Type B pancreatic cell (in vitro differentiated cells): ENCODE measurements at places on chromosomes 7 and 10.
A peak's percentile ranks its signal among the peaks of the same experiment; 100 is the strongest.

GRCh38 chr7:101792051-101792681 lies 25.3 kb upstream of the CUX1 start:
- no peak for DNase-seq

DNA sequence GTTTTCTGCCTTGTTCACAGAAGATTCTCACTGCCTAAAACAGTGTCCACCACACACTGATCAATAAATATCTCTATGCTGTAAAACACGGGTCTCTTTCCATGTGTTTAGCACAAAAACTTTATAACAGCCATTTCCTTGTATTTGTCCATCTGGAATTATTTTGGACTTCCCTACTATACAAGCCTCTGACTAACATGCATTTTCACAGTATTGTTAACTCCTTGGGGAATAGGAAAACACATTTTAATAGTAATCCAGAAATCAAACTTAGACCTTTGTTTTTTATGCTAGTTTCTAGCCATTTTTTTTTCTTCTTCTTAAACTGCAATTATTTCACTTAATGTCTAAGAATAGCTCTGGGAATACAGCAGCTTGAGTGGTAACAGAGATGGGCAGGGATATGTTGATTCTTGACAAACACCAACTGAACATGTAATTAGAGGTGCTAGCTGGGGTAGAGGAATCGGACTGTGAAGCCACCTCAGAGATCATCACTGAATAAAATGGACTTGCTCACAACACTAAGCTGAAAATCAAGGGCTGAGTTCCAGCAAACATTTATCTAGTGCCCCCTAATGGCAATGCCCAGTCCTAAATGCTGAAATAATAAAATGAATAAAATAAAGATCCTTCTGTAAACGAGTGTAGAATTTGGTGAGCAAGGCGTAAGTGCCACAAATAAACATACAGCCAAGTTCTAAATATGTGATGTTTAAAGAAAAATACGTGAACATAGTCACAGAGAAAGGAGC lies 593.1 kb downstream of the SORCS1 start:
- no peak for DNase-seq

- no peak for DNase-seq
Observed at GRCh38 chr7:7673240-7673550, 32.6 kb downstream of the UMAD1 start.

DNA sequence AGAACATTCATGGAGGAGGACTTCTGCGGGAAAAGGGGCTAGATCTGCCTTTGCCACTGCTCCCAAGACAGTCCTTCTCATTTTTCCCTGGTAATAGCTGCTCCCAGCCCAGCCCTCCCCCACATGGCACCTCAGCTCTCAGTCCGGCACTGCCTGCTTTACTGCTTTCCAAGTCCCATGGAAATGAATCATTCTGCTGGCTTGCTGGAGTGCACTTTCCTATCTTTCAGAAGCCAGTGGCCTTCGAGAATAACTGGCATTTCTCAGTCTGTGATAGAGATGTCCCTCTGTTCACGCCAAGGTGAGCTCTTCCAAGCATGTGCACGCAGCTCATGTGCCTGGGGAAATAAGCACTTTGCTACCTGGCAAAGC lies 61.4 kb downstream of the SYPL1 start:
- DNase-seq = no peak

DNA sequence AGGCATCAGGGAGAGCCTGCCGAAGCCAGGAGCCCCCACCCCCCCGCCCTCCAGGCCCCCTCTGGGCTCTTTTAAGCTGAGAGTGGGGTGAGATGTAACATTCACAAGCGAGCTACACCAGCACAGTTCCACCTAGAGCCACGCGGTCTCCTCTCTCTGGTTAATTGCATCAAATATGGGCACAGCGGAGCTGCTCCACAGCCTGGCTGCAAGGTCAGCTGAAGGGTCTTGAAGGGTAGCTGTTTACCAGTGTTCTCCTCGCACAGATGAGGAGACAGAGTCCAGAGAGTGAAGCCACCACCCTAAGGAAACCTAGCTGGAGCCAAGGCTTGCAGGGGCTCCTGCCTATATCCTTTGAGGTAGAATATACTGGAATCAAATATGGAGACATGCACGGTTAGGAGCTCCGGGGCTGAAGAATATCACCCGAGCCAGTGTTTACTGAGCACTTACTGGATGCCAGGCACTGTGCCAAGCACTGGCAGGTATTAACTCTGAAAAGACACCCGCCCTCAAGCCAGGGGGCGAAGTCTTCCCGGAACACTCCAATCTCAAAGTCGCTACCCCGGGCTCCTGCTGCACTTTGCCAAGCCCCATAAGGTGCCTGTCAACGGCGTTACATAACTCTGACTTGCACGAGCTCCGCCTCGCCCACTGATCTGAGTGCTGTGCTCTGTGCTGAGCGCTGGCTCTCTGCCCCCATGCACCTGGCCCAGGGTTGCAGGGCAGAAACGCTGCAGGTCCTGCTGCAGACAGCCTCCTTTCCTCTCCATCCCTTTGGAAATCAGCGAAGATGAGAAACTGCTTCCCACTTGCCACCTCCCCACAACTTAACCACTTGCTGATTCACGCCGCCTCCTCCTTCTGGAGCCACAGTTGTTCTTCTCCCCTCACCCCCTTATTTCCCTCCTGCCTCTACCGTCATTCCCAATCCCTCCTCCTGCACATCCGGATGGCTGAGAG lies 5.4 kb downstream of the CHST15 start:
- no peak for DNase-seq

GRCh38 chr7:13179011-13179582 lies 491.7 kb downstream of the ARL4A start:
- no peak for DNase-seq

GRCh38 chr7:27595009-27595408 lies 67.7 kb downstream of the HIBADH start:
- no peak for DNase-seq

DNA sequence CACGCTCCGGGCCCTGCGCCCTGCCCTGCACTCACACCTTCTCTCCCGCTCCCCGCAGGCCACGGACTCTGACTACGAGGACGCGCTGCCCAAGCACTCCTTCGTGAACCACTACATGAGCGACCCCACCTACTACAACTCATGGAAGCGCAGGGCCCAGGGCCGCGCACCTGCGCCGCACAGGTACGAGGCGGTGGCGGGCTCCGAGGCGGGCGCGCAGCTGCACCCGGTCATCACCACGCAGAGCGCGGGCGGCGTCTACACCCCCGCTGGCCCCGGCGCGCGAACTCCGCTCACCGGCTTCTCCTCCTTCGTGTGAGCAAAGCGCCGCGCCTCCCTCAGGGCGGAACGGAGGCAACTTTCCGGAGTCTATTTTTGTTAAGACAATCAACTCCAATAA lies 417.0 kb upstream of the FOXK1 start:
- peak; percentile 62 for DNase-seq

- no peak for DNase-seq
Observed at GRCh38 chr10:92839191-92840085, 8.9 kb upstream of the EXOC6 start.

GRCh38 chr10:112945811-112946210 lies 4.2 kb upstream of the TCF7L2 start:
- no peak for DNase-seq

DNA sequence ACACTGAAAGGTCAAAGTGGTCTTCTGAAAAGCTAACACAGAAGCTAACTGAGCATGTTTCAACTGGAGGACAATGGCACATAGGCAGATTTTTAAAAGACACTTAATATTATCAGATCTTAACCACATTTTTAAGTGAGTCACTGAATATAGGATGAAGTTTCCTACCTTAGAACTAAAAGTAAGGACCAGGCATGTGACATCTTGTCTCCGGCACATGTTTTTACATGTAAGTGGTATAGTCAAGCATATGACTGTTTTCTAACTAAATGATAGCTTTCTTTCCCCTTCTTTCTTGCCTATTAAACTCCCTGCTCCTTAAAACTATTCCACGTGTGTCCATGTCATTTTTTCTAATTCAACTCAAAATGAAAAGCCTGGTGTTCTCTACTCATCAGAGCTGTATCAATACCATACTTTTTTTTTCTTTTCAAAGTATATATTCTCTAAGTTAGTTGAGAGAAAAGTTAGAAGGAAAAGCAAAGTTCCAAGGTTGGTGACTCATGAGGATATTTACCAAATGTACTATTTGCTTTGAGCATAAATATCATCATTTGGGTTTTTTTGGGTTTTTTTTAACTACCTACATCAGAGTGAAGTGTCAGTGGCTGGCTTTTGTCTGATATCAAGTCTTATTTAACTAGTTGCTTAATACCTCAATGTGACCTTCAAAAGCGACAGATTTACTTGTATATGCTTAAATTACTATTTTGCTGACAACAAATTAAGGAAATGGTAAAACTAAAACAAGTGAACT lies 127.5 kb downstream of the CRPPA start:
- no peak for DNase-seq

- no peak for DNase-seq
Observed at GRCh38 chr7:85160223-85160622, 26.6 kb downstream of the SEMA3D start.

GRCh38 chr7:91064938-91065337 lies 199.3 kb upstream of the FZD1 start:
- DNase-seq = no peak

- no peak for DNase-seq
Observed at GRCh38 chr7:122602800-122603199, 96.1 kb downstream of the RNF133 start.

- no peak for DNase-seq
Observed at GRCh38 chr10:79179957-79180309, 111.2 kb downstream of the ZMIZ1 start.

- no peak for DNase-seq
Observed at GRCh38 chr10:34727595-34728033, 87.5 kb downstream of the PARD3 start.

DNA sequence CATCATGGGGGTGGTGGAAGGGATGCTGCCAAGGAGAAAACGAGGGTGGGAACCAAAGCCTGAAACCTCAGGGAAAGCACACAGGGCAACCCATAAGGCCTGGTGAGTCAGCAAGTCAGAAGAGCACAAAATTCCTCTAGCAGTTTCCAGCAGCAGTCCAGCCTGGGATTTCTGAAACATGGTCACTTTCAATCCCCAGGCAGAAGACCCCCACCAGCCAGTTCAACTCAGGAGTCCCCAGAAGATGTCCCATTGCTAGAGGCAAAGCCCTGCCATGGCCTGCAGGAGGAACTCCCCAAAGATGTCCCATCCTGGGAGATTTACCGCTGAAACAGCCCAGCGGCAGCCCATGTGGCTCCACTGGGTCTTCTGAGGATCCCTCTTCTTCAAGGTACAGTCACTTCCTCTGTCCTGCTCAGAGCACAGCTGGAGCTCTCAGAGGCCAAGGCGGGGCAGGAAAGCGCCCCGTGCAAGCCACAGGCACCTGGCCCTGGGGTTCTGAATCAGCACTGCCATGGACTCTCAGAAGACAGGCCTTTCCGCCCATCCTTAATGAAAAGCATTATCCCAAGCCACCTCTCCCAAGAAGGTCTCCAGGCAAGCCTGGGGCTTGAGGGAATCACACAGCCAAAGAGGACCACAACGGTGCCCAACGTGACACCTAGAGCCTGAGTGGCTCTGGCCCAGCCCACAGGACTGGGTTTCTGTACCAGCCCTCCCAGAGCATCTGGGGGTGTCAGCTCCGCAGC lies 196.9 kb downstream of the GRID1 start:
- no peak for DNase-seq

DNA sequence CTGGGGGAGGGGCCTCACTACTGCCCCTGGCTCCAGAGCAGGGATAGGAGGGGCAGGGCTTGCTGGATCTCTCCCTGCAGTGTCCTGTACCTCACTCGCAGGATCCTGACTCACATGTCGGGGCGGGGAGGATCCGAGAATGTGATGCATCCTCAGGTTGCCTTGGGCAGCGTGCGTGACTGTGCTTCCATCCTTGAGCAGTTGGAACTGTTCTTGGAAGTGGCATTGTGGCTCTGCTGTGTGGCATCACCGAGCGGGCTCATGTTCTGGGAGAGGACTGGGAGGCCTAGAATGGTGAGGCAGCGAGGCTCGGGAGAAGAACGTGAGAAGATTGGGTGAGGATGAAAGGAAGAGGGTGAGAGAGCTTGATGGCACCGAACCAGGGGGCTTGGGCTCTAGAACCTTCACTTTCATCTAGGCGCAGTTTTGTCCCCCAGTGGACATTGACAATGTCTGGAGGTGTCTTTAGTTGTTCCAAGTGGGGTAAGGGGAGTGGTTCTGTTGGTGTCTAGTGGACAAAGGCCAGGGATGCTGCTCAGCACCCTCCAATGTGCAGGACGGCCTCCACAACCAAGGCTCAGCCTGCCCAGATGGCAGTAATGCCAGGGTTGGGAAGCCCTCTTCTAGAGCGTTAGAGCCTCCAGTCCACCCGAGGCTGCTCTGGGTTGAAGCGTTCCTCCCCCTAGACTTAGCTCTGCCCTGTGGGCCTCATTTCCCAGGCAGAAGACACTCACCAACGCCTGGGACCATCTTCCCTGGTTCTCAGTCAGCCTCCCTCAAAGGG lies 8.4 kb downstream of the RARRES2 start:
- no peak for DNase-seq

DNA sequence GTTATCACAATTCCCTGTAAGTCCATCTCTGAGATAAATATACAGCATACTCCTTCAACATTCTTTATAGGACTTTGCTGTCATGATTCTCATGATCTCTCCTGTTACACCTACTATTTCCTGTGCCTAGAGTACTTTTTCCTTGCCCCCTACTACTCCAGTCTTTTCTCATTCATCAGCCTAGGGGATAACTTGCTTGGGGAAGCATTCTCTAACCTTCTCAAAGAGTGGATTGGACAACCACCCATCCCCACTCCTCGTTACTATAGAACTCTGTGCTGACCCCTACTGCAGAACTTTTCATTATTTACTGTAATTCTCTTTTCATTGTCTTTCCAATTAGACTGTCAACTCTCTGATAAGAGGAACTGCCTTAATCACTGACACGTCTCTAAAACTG lies 57.4 kb upstream of the TFEC start:
- no peak for DNase-seq

DNA sequence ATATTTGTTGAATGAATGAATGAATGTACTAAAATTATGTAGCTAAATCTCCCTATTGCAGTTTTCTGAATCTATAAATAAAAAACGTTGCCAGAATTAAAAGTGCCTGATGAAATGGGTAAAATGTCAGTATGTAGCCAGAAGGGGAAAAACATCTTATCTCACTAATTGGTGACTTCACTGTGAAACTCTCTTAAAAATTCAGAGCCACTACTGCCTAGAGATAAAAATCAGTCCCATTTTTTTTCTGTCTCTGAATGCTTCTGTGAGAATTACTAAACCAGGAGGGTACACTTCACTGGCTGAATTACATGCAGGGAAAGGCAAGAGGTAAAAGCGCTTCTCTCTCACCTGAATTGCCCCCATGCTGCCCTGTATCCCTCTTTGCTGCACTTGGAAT lies 69.6 kb upstream of the HPS1 start:
- no peak for DNase-seq

- DNase-seq = no peak
Observed at GRCh38 chr7:140674899-140675701, 2.4 kb downstream of the ADCK2 start.

- no peak for DNase-seq
Observed at GRCh38 chr7:26449175-26450165, 157.8 kb downstream of the SNX10 start.

GRCh38 chr7:132240262-132240661 lies 336.0 kb downstream of the PLXNA4 start:
- DNase-seq = no peak

DNA sequence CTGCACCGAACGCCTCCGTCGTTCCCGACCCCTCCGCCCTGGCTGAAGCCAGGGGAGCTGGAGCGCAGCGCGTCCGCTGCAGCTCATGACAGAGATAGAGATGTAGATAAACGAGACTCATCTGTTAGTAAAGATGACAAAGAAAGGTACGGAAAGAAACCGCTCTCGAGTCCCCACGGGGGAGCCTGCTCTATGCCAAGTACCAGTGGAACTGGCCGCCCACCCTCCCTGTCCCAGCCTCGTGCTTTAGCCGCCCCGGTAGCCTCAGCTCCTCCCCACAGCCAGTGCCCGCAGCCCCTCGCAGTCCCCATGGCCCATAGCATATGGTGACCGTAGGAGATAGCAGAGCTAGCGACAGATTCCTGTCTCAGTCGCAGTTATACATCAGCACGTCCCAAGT lies 344.7 kb upstream of the GALNT17 start:
- no peak for DNase-seq
